NCI-H1048 (cell line): ENCODE measurements at places on chromosomes 11 and 22.

- DNase-seq, result no peak
Measured at GRCh38 chr11:62664405-62665074, 470 bp downstream of the C11orf98 start.

- DNase-seq, result no peak
Measured at GRCh38 chr11:76256448-76256847, 50.1 kb upstream of the WNT11 start.

- no peak for DNase-seq
Measured at GRCh38 chr22:30453731-30454510, 17.9 kb downstream of the SEC14L3 start.

- no peak for DNase-seq
Measured at GRCh38 chr22:22230438-22230837, 14.1 kb upstream of the VPREB1 start.

DNA sequence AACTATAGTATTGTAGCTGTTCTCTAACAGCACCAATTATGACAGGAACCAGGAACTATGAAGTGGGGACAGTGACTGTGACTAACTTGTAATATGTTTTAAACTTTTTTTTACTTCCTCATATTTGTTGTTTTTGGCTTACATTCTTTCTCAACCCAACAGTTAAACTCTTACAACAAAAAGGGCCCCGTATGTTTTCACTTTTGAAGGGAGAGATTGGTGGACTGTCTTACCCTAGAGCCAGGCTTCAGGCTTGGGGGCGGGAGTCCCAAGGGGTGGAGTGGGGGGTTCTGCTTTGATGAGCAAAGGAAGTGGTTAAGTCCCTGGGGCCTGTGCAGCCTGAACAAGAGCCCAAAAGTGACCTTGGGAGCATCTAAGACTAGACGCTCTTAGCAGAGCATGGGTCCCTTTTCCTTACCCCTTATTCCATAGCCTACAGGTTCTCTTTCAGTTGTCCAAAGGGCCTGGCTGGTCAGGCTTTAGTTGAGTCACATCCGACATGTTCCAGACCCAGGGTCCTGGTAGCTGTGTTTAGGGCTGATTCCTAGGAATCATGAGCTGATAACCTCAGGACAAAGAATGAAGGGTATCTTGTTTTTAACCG is 38.8 kb downstream of the STIM1 start:
- DNase-seq, result no peak
